ENCODE measurements at places on chromosomes 1 and 21. TPM values are rescaled to one million over a fixed set of nuclear protein-coding genes. Genes with fewer than 3 reads are reported as not detected.

IRF6 gene
- 6.8 TPM for total RNA-seq

LIN9 gene
- total RNA-seq = 3.9 TPM

HSD17B7 gene
- 11.3 TPM for total RNA-seq

GIPC2 gene
- total RNA-seq = 9.0 TPM

ABCG1 gene
- total RNA-seq = 18.5 TPM

ADAM30 gene
- total RNA-seq = not detected

KRTAP10-3 gene
- not detected for total RNA-seq

ATP6V1G3 gene
- total RNA-seq = not detected

DNA sequence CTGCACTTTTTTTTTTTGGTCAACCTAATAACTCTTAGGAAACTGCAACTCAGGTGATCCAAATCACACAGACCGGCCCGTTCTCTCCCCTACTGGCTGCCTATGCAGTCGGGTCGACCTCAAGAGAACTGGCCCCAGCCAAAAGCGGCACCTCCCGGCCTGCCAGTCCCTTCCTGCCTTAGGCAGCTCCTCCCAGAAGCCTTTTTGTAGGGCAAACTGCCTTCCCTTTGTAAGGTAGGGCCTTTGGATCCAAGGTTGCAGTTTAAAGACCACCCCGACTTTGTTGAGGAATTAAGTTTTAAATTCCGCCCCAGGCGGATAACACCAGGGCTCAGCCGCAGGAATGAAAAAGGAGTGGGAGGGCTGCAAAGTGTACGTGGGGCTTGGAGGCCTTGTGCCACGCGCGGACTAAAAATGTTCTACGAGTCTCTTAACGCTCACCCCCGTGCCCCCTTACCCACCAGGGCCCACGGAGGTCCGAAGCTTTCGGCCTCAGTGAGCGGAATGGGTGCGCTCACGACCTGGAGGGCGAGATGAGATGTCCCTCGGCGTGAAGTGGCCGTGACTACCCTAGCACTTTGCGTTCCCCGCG lies 642 bp upstream of the ST3GAL3 start:
- ATAC-seq = peak; percentile 2

- ATAC-seq = no peak
Observed at GRCh38 chr1:153991151-153991630, 629 bp downstream of the RPS27 start.

DNA sequence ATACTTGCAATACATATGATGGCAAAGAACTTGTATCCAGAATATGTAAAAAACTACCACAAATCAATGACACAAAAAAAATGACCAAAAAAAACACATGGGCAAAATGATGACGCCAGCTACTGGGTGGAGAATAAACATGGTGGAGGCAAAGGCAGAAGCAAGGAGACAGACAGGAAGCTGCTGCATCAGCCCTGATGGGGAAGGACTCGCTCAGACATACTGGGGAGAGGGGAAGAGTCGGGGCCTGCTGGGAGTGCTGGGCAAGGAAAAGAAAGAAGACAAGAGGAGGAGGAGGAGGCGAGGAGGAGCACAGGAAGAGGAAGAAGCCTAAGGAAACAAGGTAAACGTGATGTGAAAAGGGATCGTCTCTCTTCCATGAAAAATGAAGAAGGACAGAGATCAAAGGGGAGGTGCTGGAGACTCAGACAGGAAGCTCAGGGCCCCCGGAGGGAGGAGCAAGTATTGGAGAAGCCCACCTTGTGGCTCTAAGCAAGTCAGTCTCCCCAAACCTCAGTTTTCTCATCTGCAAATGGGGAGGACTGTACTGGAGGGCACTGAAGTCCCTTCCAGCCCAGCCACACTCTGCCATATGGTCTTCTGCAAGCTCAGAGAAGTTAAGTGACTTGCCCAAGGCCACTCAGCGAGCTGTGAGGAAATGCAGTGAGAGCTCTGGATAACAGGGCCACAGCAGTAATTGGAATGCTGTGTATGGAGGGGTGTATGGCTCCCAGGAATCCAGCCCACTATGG lies 24.2 kb downstream of the OLFML2B start:
- ATAC-seq = no peak

GRCh38 chr21:44399151-44399954 lies 45.9 kb downstream of the TRPM2 start:
- ATAC-seq = no peak

GRCh38 chr1:218395916-218396315 lies 50.8 kb downstream of the TGFB2 start:
- ATAC-seq = no peak

- no peak for ATAC-seq
Observed at GRCh38 chr1:2110738-2111673, 60.8 kb downstream of the PRKCZ start.

DNA sequence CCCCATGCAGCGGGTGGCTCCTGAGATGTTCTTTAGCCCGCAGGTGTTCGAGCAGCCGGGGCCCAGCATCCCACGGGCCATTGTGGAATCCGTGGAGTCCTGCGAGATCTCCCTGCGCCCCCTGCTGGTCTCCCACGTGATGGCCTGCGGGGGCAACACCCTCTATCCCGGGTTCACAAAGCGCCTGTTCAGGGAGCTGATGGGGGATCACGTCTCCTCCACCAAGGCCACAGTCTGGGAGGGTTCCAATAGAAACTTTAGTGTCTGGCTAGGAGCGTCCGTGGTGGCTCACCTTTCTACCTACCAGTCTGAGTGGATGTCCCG lies 71.0 kb downstream of the ACTL8 start:
- peak; percentile 25 for ATAC-seq

DNA sequence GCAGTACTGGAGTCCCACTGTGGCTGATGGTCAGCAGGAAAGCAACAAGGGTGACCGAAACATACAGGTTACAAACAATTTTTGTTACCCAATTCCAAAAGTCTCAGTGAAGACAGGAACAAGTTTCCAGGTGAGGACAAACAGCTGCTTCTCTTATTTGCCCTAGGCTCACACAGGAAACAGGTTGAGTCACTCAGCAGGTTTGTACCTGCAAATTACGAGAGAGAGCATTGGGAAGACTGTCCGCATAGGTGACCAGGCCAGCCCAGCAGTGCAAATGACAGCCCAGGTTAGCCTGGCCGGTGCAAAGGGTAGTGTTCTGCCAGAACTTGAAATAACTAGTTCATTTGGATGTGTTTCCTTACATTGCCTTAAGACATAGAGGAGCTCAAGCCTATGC lies 40.0 kb upstream of the DSCAM start:
- ATAC-seq = no peak

DNA sequence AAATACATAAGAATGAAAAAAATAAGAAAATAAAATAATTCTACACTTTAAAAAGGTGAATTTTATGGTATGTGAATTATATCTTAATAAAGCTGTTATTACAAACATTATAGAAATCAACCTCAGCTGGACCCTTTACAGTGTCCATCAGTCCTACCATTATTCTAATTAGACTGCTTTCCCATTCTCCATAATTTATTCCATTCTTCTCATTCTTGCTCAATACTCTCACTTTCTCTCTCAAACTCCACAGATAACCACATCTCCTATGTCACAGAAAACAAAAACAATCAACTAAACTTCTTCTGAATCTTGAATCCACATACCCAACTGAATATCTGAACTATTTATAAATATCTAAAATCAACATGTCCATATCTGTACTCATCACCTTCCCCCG lies 11.6 kb downstream of the HFM1 start:
- ATAC-seq = no peak

DNA sequence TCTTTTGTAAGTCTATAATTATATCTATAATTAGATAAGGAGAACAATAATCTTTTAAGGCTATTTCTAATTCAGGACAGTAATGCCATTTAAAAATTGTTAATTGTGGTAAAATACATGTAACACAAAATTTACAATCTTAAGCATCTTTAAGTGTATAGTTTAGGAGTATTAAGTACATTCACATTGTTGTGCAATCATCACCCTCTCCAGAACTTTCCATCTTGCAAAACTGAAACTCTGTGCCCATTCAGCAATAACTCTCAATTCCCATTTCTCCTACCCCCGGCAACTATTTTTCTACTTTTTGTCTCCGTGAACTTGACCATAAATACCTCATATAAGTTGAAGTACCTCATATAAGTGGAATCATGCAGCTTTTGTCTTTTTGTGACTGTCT lies 93.9 kb upstream of the KCNA3 start:
- no peak for ATAC-seq

- ATAC-seq = no peak
Observed at GRCh38 chr21:41611966-41612606, 104.1 kb upstream of the TMPRSS2 start.

DNA sequence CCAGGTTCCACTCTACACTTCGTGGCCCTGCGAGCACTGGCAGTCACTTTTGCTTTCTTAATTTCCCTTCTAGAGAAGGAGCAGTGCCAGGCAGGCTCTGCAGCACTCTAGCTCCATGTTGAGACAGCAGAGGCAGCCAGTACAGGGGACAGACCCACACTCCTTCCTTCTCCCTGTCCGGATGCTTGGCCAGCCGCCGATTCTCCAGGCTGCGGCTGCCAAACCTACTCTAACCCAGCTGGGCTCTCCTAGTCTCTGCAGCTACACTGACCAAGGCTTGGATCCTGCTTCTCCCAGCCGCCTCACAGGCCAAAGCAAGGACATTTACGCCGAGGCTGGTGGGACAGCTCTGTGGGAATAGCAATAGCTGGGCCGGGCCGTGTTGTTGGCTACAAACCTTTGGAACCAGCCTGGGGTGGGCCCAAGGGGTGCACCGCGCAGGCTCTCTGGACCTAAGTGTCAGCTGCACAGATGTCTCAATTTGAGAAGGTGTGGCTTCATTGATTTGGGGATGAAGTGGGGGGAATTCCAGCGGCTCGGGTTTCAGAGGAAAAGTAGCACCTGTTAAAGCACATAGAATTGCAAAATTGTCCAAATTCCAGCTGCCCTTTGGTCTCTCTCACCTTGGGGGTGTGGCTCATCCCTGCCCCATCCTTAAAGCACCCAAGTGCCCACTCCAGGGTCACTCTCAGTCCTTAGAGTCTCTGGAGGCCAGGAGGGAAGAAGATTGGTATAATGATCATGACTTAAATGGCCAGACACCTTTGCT lies 3.2 kb downstream of the BARHL2 start:
- ATAC-seq = no peak

DNA sequence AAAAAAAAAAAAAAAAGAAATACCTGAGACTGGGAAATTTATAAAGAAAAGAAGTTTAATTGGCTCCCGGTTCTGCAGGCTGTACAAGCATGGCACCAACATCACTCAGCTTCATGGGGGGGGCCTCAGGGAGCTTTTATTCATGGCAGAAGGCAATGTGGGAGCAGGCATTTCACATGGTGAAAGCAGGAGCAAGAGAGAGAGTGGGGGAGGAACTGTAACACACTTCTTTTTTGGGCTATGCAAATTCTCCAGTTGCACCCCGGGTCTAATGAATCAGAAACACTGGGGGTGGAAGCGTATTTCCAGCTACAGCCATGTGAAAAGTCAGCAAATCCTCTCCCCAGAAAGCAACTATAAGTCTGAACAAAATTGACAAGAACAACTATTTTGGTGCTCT lies 11.8 kb upstream of the SOD1 start:
- ATAC-seq = no peak

GRCh38 chr1:177044390-177044789 lies 120.1 kb downstream of the ASTN1 start:
- no peak for ATAC-seq

- no peak for ATAC-seq
Observed at GRCh38 chr1:185238447-185238846, 78.6 kb downstream of the IVNS1ABP start.

- ATAC-seq = no peak
Observed at GRCh38 chr1:205014783-205015182, 28.2 kb upstream of the CNTN2 start.

DNA sequence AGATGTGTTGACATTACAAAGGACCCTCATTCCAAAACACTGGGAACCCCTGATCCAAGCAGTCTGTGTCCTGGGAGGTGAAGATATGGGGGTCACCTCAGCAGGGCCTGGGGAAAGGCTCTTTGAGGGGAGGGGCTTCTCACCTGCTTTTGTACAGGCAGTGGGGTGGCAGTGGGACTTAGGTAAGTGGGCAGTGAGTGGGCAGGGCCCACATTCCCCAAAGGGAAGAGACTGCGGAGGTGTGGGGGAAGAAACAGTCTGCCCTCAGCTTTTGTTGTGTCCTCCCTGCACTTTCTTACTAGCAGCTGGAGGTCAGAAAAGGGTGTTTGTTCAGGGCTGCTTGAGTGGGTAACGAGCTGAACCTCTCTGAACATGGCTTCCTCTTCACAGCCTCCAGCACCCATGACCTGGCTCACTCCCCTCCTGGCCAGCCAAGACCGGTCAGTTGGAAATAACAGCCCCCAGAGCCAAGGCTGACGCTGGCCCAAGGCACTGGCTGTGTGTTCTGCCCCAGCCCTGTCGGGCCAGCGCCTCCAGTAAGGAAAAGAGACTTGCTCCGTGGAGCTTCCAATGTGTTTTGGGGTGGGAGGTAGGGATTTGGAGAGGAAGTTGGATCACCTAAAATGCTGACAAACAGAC lies 173.5 kb downstream of the PSMG1 start:
- no peak for ATAC-seq

GRCh38 chr1:183604038-183604808 lies 14.0 kb upstream of the NCF2 start:
- ATAC-seq = no peak

DNA sequence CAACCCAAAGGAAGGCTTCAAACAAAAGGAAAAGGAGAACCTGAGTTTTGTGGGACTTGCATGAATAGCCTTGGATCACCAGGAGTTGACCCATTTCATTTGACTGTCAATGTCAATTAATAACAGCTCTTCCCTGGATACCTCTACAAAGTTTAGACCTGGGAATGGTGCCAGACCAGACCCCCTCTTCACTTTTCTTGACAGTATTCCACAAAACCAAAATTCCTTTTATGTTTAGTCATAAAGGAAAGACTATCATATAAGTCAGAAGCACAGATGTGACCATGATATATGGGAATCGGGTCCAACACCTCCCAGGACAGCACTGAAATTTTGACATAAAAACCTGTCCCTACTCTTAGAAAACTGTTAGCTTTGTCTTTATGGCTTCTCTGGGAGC lies 191.8 kb downstream of the LYPLAL1 start:
- no peak for ATAC-seq

DNA sequence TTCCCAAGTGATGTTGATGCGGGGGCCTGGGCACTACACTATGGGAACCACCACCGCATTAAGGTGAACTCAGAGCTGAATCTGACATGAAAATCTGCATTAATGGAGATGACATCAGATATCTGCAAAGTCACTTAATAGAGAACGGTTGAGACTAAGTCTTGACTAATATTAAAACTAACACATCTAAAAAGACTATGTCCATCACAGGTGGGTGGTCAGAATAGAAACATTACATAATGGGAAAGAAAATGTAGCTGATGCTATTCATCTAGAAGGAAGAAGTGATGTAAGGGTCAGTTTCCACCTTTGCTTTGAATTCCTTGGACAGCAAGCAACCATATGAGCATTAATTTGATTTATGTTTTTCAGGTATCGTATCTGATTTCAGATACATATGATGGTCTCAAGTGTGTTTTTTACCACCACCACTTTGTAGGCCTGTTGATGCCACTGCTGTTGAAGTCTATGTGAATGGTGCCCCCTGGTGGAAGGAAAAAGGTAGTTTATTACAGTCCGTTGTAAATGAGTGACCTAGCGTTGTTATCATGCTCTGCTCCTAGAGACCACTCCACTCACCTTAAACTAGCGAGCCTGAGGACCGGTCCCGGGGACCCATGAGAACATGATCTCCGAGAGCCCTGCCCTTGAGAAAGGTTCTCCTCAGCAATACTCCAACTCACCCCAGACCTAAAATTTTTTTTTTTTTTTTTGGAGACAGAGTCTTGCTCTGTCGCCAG lies 73.5 kb downstream of the BACH1 start:
- ATAC-seq = peak; percentile 78

GRCh38 chr1:78516716-78517115 lies 25.9 kb downstream of the PTGFR start:
- ATAC-seq = no peak

GRCh38 chr21:17794518-17795145 lies 24.5 kb downstream of the C21orf91 start:
- ATAC-seq = no peak

All from gastroesophageal sphincter (tissue), 4 donors.